ENCODE measurements at places on chromosomes 13 and 19.

DNA sequence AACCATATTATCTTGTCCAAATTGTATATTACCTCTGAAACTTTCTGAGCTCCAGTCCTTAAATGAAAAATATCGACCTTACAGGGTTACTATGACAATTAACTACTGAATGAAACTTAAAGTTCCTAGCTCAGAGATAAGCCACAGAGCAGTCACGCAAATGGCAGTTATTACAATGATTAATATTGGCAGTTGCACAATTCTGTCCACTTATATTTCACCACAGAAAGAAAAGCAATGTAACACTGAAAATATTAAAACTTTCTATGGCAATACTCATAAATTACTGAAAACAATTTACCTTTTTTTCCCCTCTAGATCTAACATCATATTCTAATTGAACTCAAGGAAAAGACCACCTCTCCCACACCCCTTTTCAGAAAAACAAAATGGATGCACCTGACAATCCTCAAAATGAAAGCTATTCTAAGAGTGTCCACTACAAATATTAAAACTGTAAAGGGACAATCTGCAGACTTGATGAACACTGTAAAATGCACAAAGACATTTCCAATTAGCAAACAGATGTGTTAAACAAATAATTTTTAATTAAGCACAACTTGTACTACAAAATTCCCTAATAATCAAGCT, 14.6 kb downstream of the LNX2 start:
- DNase-seq: no peak

GRCh38 chr13:43134868-43135267, 111.5 kb downstream of the DNAJC15 start:
- DNase-seq: no peak

DNA sequence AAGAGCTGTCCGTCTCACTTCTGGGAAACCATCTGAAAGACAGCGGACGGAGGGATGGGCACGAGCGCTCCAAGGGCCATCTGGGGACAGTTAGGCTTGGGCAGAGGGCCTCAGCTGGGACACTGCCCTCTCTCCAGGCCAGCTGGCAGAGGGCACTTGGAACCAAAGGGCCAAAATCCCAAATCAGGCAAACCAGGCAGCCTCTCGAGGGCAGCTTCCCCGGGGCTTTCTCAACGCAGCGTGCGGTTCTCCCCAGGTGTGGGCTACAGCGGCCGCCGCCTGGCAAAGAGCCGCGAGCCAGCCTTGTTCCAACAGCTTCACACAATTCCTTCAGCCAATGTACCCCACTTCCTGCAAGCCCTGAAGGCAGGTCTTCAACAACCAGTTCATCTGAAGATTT, 5.0 kb downstream of the MLLT1 start:
- no peak for DNase-seq

DNA sequence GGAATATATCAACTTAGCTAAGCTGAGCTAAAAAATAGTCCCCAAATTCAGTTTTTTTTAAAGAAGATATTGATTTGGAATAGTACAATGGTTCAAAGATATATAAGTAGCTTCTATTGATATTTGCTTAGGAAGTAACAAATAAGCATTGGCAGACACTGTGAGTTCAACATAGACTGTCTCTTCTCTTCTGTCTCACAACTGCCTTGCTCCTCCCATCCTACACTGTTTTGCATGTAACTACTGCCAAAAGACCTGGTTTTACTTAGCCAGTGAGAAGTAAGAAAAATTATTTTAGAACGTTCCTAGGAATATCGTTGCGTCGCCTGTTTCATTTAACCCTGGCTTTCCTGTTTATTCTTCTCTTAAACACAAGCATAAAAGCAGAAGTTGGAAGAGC, 859.0 kb upstream of the SPRY2 start:
- no peak for DNase-seq

GRCh38 chr19:50778906-50779430, 8.7 kb downstream of the GPR32 start:
- DNase-seq: no peak

- peak; percentile 18 for DNase-seq
These were observed 153.6 kb downstream of the KCTD15 start for GRCh38 chr19:33950091-33950750.

- no peak for DNase-seq
These were observed 828.4 kb upstream of the ATXN8OS start for GRCh38 chr13:69279213-69279612.

- DNase-seq: no peak
These were observed 242.1 kb upstream of the ARGLU1 start for GRCh38 chr13:106810069-106810468.

DNA sequence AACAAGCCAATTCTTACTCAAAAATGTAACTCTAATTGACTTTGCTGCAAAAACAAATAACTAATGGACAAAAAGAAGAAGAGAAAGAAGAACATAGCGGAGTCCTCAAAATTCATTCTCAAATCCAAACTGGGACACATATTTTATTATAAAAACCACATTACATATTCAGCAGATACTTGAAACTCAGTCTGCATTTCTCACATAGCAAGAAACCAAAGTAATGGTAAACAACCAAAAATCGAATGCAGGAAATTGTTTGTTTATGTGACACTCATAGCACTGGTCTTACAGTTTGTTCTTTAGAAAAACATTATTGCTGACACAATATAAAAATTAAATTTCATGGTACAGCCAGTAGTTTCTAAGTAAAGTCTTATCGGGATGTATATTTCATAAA, 789.8 kb downstream of the SLITRK6 start:
- no peak for DNase-seq

GRCh38 chr19:40594255-40594654, 6.9 kb upstream of the LTBP4 start:
- DNase-seq: no peak

- DNase-seq: peak; percentile 53
These were observed 826.7 kb downstream of the DIAPH3 start for GRCh38 chr13:59337070-59337469.

DNA sequence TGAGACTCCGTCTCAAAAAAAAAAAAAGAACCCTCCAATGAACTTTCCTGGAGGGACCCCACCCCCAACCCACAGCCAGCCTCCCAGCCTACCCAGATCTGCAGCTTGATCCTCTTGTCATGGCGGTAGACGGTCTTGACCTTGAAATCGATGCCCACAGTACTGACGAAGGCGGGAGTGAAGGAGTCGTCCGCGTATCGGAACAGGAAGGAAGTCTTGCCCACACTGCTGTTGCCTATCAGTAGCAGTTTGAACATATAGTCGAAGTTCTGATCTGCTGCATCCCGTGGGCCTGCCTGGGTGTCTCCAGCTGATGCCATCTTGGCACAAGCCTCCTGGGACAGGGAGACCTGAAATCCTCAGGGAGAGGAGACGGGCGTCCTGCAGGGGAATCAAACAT, 2.4 kb downstream of the RAB3D start:
- no peak for DNase-seq

DNA sequence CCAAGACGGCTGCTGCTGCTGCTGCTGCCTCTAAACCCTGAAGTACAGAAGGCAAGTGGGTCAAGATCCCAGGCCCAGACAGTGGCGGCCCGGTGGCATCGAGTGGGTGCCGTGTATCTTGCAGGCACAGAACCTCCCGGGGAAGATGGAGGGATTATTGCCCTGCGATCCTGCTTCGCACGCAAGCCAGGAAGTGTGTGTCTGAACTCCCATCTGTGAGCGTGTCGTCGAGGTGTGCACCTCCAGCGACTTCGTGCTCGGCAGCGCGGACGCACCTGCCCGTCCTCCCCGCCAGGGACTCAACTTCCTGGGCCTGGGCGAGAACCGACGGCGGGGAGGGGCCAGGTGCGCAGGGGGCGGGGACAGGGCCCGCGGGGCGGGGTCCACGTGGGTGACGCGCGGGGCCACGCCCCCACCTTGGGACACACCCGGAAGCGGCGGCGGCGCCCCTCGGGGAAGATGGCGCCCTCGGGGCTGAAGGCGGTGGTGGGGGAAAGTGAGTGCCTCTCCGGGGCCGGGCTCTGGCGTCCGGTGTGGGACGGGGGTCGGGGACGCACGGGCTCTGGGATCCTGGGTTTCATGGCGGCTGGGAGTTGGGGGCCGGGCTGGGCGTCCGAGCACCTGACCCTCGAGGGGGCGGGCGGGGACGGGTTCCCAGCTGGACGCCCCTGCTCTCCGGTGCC, at the start of gene STXBP2:
TSS of gene STXBP2 (plus strand) at position 420 of the 683 bp plus-strand sequence. CDS start at position 460, 40 bp downstream.
- DNase-seq: no peak

- peak; percentile 81 for DNase-seq
These were observed 41.2 kb upstream of the KLF2 start for GRCh38 chr19:16283210-16284061.

- DNase-seq: peak; percentile 67
These were observed 3.6 kb upstream of the REXO1 start for GRCh38 chr19:1851654-1852580.

- DNase-seq: no peak
These were observed 46.8 kb downstream of the ARHGEF7 start for GRCh38 chr13:111161601-111162600.

DNA sequence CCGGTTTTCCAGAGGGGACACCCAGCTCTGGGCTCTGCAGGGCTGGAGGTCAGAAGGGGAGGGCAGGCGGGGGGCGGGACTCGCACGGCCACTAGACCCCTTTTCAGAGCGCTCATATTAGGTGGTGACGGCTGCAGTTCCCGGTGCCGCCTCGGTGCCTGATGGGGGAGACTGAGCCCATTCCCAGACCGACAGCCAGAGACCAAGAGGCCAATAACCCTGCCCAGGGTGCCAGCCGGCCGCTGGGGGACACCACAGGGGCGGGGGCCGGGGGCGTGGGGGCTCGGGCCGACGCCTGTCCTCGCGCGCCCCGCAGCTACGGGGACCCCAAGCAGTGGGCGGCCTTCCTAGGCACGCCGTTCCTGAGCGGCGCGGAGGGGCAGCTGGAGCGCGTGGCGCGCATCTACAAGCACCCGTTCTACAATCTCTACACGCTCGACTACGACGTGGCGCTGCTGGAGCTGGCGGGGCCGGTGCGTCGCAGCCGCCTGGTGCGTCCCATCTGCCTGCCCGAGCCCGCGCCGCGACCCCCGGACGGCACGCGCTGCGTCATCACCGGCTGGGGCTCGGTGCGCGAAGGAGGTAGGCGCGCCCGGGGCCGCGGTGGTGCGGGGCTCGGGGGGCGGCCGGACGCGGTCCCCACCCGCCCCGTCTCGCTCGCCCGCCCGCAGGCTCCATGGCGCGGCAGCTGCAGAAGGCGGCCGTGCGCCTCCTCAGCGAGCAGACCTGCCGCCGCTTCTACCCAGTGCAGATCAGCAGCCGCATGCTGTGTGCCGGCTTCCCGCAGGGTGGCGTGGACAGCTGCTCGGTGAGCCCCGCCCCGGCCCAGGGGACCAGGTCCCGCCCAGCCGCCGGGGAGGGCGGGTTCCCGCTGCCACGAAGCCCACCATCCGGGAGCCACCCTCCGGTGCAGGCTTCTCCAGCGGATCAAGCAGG, 2.4 kb downstream of the TIMM13 start:
- no peak for DNase-seq

DNA sequence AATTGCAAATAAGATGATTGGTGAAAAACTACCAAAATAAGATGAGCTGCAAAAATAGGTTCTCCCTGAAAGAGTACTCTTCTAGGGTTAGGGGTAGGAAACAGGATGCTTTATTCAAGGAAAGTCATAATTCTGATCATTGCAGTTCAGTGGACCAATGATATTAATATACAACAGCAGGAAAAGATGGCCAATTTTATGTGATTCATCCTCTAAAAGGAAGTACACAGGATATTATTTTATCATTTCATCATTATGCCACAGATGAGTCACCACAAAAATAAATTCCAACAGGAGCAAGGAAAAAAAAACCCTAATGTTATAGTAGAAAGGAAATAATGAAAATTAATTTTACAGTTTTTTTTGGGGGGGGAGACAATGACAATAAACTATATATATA, 205.0 kb downstream of the NALCN start:
- DNase-seq: no peak

DNA sequence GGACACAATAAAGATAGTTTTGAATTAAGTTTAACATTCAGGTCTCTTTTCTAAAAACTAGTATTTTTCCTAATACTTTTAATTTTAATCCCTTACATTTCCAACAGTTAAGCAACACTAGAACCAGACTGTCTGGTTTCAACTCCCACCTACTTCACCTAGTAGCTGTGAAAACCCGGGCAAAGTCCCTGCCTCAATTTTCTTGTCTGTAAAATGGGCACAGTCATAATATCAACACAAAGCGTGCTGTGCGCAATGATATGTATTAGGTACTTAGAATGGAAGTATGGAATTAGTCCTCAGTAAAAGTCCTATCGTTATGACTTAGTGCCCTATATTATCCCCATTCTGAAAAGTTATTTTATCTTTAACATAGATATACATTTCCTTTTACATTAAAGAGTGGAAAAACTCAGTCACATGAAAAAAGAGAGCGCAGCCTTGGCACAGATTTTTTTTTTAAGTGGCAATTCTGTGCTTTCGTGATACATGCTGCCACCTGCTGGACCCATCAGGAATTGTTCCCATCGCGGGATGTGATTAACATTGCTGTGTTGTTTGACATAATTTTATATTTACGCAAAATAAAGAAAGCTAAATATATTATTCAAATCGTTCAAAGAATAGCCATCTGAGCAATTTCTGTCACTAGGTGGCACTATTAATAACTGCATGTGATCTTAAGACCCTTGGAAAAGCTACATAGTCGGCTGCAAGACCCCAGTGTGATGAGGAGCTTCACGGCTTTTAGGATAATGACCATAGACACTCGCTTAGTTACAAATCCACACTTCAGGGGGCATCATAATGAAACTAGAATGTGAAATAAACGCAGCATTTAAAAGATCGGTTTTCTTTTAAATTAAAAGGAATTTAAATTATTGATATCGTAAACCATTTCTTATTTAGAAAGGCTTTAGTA, 59.9 kb downstream of the LIG4 start:
- peak; percentile 38 for DNase-seq

DNA sequence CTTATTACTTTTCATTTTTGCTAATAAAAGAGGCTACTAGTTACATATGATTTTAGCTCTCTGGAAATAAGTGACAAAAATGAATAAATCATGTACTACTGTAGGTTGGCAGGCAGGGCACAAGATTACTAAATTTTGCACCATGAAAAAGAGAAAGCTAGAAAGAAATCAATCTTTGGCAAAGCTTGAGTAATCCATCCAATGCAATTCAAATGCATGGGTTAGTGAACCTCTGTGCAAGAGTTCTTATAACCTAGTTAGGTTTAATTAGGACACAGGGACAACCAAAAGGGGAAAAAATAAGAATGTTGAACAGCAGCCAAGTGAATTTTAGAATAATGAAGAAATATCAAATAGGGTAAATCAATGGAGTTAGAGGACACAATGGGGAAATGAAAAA, 305.5 kb downstream of the DCT start:
- DNase-seq: no peak

DNA sequence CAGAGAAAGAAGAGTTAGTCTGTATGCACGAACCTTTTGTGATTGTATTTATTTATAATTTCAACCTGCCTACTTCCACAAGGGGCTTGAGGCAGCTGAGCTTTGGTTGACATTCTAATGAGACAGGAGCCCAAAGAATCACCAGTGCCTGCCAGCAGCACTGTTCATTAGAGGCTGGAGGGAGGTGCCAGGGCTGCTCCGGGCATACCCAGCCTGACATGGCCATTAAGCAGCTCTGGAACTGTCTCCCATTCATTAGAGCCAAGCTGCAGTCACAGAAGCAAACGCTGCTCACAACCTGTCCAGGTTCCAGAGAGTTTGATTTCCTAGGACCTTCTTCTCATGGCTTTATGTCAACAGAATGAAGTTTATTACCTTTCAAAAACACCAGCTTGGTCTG, 425.5 kb downstream of the RFC3 start:
- DNase-seq: no peak

- no peak for DNase-seq
These were observed 7.8 kb upstream of the LYPD5 start for GRCh38 chr19:43809762-43810696.
